ENCODE measurements at places on chromosomes 2 and 18.

DNA sequence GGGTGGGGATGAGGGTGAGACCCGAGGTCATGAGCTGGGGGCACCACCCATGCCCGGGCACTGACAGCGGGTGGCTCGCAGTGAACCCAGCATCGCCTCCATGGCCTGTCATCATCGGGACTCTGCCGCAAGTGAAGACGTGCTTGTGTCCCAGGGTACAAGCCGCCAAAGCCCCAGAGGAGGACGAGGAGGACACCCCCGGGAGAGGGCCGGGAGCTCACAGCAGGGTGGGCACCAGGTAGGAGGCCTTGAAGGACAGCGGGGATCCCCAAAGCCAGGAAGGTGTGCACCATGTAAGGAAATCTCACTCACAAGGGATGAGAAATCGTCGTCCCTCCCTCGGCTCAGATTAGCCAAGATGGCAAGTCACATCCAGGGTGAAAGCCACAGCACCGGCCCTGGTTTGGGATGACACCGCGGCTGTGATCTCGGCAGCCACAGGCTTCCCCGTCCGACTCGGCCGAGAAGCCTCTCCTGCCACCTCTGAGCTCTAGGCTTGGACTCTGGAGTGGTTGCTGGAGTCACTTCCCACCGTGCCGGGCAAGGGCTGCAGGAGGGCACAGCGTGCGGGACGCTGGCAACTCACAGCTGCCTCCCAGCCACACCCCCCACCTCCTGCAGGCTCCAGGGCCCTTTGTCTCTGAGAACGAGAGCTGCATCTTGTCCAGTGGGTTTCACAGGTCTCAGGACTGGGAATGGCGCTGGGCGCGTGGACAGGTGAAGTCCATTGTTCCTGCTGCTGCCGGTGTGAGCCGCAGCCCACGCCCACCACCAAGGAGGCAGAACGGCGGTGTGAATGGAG is 81.6 kb upstream of the CTDP1 start:
- no peak for DNase-seq

DNA sequence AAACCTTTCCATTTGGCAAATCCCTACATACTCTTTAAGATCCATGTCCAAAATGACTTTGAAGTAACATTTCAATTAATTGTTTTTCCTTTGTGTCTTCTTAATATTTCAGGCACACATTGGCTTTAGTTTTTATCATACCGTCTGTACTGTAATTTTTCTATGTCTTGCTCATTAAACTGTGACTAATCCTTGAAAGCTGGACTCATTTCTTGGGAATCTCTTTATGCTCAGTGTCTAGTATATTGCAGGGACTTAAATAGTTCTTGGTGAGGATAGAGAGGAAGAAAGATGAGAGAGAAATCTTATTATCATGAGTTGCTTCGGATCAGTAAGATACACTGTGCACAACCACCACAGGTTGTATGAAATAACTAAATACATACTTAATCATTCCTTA is 448.3 kb upstream of the ST6GAL2 start:
- DNase-seq: no peak

GRCh38 chr2:41836948-41837347 is 210.9 kb upstream of the PKDCC start:
- DNase-seq: no peak

- peak; percentile 36 for DNase-seq
Observed at GRCh38 chr2:231708773-231709635, 679 bp downstream of the PTMA start.

DNA sequence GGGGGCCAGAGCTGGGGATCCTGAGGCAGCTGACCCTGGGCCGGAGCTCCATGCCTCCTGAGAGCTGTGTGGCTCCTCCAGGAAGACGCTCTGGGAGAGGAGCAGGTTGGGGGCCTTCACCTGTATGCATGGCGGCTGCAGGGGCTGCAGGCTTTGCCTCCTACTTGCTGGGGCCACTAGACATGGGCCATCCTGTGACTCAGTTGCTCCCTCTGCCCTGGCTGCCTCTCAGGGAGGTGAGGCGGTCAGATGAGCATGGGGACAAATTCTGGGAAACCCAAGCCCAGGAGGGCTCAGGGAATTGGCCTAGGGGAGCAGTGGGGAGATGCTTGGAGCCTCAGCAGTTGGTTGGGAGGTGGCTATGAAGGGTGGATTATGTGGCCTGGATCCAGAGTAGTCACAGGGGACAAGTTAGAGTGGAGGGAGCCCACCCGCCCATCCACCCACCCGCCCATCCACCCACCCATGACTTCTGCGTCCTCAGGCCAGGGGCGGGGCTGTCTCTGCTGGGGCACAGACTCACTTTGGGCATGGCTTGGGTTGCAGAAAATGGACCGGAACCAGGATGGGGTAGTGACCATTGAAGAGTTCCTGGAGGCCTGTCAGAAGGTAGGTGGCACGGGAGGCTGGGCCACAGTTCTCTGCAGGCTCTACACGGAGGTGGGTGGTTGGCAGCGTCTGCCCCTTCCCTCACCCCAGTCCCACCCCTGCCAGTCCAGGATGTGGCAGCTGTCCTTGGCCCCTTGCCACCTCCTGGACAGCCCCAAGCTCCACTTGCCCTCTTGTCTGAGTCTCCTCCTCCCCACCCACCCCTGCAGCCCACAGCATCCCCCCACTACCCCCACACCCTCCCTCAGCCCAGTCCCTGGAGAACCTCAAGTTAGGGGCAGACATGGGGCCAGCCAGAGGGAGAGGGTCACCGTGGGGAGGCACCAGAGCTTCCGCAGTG is 19.5 kb upstream of the FAHD2A start:
- no peak for DNase-seq

DNA sequence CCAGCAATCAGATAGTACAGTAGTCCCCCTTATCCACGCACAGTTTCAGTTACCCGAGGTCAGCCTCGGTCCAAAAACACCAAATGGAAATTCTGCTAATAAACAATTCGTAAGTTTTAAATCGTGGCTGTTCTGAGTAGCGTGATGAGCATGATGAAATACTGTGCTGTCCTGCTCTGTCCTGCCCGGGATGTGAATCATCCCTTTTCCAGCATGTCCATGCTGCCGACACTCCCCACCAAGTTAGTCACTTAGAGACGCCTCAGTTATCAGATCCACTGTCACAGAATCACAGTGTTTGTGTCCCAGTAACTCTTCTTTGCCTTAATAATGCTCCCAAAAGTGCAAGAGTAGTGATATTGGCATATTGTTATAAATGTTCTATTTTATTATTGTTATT is 62.1 kb downstream of the MEX3C start:
- no peak for DNase-seq

DNA sequence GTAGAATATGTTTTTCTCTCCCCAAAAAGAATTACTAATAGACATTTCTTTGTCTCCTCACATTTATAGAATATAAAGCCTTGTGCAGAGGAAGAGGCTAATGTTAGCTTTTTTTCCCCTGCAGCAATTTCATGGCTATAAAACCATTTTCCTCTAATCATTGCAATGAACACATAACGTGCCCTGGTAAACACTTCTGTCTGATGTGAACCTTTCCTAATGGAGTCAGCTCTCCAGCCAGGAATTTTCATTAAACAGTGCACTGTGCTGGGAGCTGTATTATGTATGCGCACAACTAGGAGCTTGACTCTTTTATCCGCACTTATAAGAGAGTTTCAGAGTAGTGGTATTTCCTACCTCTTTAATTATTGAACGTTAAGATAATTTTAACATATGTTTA is 63.9 kb upstream of the SPATS2L start:
- DNase-seq: no peak

DNA sequence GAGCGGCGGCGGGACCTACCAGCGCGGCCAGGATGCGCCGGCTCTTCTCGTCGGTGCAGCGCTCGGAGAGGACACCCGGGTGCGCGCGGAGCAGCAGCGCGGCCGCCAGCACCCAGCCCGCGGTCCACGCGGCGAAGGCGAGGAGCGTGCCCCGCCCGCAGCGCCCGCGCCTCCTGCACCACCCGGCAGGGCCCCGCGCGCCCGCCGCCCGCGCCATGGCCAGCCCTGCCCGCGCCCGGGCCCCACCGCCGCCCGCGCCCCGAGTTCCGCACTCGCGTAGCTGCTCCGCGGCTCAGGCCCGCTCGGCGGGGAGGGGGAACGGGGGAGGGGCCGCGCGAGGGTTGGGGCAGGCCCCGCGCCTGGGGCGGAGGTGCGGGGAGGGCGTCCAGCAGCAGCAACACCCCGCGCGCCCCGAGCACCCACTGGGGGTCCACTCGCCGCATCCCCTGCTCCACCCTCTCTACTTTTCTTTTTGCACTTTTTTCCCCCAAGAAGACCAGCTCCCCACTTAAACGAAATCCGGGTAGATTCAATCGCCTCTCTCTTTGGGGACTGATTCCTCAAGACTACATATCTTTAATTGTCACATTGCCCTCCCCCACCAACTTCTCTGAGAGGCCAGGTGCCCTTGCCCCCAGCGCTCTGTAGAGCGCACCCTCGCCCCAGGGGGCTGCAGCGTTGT is at the start of gene DIPK1C:
Gene DIPK1C, minus strand, starts transcription at position 266 of the 682 bp plus-strand sequence. Its CDS starts 49 bp downstream, at position 217.
- no peak for DNase-seq

DNA sequence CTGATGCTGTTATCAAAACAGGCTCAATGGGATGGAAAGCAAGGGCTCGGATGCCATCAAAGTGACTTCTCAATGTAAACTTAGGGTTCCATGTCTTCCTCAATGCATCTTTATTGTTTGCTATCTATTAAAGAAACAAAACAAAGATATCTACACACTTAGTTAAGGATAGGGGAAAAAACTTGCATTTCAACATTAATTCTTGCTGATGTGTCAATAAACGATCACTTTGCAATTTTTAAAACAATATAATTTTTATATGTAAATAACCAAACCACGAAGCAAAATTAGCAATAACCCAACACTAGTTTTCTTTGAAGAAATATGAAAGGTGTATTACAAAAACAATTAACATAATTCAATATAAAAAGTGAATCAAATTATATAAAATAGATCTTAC is 96.7 kb downstream of the STRN start:
- no peak for DNase-seq

- DNase-seq: no peak
Observed at GRCh38 chr18:41524674-41525470, 430.2 kb upstream of the PIK3C3 start.

DNA sequence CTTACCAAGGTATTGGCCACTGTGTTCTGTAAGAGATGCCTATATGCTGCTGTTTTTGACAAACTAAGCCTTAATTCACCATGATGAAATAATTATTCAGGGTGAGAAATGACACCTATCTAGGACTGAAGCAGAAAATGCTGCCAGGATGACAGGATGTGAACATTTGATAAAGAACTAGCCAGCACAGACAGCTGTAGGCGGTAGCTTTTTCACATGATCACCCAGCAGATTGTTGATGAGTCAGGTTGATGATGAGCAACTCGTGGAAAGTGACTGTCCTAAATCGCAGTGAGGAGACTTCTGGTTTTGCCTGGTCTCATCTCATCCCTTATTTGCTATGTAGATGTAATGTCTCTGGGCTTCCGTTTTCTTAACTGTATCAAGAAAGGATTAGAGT is 144.1 kb downstream of the PRPF40A start:
- DNase-seq: peak; percentile 44

DNA sequence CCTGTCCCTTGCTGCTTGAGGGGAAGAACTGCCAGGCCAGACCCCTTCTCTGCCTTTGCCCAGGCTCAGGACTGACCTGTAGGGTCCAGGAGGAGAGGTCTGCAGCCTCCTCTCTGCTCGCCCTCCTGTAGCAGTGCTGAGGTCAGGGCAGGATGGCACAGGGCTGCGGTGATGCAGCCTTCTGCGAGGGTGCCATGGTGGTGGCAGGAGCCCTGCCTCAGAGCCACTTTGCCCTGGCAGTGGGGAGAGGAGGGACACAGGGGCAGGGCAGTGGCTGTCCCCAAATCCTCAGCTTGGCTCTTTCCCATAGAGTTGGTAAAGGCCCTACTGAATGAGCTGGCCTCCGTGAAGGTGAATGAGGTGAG is 884 bp downstream of the PROM2 start:
- DNase-seq: no peak

DNA sequence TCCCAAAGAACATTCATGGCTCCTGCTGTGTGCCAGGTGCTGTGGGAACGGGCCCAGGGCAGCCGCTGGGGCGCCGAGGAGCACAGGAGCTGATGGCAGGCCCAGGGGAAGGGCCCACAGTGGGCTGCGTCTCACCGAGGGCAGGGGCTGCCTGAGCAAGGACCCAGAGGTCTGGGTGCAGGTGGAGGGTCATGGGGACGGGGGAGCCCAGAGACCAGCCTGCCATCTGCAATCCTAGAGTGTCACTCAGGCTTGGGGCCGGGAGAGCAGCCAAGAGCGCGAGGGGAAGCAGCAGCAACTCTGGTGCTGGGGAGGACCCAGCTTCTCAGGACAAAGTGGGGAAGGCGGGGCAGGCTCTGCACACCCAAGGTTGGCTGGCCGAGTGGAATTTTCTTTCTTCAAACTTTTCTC is 207.4 kb downstream of the HDAC4 start:
- no peak for DNase-seq

GRCh38 chr18:57780318-57780705 is 22.8 kb downstream of the ATP8B1 start:
- no peak for DNase-seq

DNA sequence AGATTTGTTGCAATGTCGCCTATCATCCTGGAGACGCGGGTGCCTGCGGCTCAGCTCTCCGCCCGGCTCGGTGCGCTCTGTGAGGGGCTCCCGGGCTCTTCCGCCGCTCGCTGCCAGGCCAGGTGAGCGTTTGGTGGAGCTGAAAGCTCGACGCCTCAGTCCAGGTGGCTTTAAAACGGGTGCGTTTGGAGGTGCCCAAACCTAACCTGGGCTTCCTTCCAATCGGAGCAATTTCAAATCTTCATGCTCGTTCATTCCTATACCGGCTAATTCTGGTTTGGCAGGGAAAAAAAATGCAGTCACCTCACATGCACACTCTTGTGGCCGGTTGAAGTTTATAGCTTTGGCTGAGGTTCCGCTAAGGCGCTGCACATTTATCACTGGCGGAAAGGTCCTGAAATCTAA is at the start of gene SLC16A14:
Gene SLC16A14, minus strand, starts transcription at position 274 of the 405 bp plus-strand sequence. CDS start 9,572 bp downstream, outside the sequence.
- no peak for DNase-seq

DNA sequence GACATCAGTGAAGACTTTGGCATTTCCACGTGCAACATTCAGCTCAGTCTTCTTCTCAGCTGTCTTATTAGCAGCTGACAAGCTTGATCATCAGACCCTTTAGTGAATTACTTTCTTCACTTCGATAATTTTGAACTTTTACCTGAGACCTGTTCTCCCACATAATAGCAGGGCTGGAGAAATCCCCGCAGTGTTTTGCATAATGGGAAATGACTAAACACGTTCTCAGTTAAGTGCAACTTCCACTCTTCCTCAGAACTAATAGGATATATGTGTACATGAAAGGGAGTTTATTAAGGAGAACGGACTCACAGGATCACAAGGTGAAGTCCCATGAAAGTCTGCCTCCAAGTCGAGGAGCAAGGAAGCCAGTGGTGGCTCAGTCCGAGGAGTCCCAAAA is 28.8 kb upstream of the MBP start:
- DNase-seq: no peak

DNA sequence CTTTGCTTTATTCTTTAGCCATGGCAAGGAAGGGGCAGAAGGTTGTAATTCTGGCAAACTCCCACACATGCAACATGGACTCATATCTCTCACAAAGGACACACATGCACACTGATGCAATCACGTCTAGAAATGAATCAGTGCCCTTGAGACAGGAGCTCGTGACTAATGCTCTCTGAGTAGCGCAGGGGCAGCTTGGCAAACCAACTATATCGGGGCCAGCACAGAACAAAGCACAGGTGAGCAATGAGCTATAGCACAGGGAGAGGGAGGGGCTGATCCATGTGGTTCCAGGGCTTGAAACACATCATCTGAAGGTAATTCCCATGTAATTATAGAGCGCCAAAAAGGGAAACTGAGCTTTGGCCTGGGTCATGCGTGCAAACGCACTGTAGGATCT is 165.2 kb upstream of the KLF7 start:
- DNase-seq: peak; percentile 52

- no peak for DNase-seq
Observed at GRCh38 chr2:29106980-29107388, 8.2 kb upstream of the CLIP4 start.

- no peak for DNase-seq
Observed at GRCh38 chr2:229205704-229206103, 65.4 kb downstream of the PID1 start.
